ENCODE measurements at places on chromosomes 2 and 18.

DNA sequence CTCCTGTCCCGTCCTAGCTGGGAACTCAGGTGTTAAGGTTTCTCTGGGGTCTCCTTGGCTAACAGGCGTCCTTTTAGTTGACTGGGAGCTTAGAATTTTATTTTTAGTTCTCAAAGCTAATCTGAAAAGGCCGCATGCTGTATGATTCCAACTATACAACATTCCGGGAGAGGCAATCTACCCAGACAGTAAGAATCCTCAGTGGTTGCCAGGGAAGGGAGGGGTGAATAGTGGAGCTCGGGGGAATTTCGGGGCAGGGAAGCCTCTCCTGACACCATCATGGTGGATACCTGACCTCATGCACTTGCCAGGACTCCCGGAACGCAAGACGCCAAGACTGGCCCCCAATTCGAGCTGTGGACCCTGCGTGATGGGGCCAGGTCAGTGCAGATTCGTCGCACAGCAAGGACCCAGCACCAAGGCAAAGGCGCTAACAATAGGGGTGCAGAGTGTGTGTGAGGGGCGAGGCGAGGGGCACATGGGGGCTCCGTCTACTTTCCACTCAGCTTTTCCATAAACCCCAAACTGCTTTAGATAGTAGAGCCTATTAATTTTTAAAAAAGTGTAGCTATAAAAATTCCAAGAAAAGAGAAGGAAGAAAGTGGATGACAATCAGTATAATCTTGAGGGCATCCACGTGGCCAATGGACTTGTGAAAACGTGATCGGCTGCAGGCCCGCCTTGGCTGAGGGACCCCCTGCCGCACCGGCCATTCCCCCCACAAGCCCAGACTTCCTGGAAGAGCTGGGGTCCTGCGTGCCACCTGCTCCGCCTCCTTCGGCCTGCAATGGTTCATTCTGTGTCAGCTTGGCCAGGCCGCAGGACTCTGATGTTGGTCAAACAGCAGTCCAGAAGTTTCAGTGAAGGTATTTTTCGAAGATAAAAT is 17.3 kb downstream of the PDCD1 start:
- no peak for DNase-seq

GRCh38 chr2:234500394-234501006 is 3.6 kb upstream of the ARL4C start:
- DNase-seq = no peak

DNA sequence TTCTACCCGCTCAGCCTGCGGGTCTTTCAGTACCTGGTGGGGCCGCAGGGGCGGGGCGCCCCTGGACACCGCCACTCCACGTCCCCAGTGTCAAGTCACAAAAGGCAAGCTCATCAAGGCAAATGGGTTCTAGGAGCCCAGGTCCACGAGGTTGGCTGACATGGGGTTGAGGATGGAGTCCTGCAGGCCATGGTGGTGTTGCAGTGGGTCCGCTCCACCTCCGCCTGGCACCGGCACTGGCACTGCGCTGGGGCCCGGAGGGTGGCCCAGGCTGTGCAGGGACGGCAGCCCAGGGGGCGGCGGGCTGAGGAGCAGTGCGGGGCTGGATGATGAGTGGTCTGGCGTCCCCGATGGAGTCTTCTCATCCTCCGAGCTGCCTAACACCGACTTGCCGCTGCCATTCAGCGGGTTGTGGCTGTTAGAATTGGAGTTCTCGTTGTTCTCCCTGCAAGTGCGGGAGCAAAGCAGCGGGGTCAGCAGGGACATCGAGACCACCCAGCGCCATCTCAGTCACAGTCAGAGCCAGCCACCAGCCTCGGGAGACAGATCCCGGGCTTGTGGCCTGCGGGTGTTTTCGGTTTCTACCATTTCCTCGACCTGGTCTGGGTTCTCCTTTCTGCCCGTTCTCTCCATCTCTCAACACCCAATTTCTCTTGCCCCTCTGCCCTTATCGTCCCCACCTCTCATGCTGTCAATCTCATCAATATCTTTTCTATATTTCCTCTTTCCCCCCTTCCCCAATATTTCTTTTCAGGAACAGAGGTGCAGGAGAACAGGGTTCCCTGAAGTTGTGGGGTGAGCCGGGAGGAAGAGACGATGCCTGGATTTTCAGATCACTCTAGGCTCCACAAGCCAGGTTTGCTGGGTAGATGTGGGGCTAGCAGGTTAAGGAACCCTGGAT is 3.0 kb downstream of the SIX2 start:
- no peak for DNase-seq

DNA sequence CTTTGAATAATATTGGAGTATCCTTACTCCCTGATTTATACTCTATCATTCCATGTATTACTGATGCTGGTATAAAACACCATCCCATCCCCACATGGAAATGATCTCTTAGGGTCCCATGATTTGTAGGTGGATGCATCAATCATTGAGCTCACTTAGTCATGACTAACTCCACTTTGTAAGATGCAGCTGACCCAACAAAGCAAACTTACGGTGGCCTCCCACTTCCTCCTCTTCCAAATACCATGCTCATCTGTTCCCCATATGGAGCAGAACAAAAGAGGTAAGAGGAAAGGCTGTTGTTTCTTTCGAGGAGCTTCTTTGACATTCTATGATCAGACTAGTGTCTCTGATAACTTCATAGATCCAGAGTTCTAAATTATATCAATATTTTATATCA is 640.2 kb upstream of the SLC39A10 start:
- no peak for DNase-seq

Measured in esophagus muscularis mucosa (tissue), 4 donors.